GM12878 (cell line): ENCODE measurements at places on chromosomes 1 and 21. TPM values are rescaled to one million over a fixed set of nuclear protein-coding genes. Genes with fewer than 3 reads are reported as not detected.

GRCh38 chr1:2583331-2583791 is 3.2 kb upstream of the PRXL2B start:
- H3K36me3 ChIP-seq = 0 out of 2 replicates have a peak, but pooled peaks cover 2% of the 10 kb centered on the region
- H3K27me3 ChIP-seq = no peaks in the 10 kb centered on the region

DNA sequence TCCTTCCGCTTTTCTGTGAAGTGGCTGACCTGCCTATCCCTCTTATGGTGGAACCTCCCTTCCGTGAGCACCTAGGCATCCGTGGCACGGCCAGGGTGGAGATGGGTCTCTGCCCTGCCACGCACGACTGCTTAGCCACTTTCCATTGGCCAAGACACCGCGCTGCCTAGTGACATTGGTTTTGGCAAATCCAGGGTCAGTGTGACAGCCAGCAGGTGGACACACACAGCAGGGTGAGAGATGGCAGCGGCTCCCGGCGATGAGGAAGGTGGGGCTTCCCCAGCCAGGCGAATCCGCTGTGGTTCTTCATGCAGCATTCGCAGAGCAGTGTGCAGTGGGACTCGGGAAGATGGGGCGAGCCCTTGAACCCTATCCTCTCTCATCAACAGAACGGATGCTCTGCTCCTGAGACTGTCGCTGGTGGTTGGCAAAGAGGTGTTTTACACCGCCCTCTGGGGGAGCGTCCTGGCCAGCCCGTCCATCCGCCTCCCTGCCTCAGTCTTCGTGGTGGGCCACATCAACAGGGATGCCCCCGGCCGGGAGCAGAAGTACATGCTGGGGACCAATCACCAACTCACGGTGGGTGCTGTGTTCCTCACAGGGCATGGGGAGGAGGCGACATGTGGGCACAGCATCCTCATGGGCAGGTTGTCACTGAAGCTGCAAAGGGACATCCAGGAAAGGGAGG is 51.8 kb downstream of the DOP1B start:
- DNase-seq = no peak
- H3K27me3 ChIP-seq = no peaks in the 10 kb centered on the region
- no peak overlapping the region for H3K27ac ChIP-seq
- H3K4me3 ChIP-seq = no peak overlapping the region
- no peaks in the 10 kb centered on the region for H3K36me3 ChIP-seq
- peaks cover 5% of the 10 kb centered on the region for H3K4me1 ChIP-seq

- DNase-seq = no peak
- no peaks in the 10 kb centered on the region for H3K4me1 ChIP-seq
- no peaks in the 10 kb centered on the region for H3K27me3 ChIP-seq
- H3K4me3 ChIP-seq = no peak overlapping the region
- H3K36me3 ChIP-seq = no peaks in the 10 kb centered on the region
- no peak overlapping the region for H3K27ac ChIP-seq
Observed at GRCh38 chr1:50135716-50136115, 27.0 kb downstream of the ELAVL4 start.

DNA sequence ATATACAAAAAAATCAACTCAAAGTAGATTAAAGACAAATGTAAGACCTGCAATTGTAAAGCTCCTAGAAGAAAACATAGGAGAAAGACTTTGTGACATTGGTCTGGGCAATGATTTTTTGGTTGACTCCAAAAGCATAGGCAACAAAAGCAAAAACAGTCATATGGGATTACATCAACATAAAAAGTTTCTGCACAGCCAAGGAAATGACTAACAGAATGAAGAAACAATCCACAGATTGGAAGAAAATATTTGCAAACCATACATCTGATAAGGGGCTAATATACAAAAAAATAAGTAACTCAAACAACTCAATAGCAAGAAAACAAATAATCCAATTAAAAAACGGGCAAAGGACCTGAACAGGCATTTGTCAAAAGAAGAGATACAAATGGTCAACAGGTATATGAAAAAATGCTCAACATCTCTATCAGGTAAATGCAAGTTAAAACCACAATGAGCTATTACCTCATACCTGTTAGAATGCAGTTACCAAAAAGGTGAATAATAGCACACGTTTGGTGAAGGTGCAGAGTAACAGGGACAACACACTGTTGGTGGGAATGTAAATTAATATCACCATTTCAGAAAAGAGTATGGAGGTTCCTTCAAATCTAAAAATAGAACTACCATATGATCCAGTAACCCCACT is 173.7 kb upstream of the COA6 start:
- H3K4me1 ChIP-seq = no peaks in the 10 kb centered on the region
- no peaks in the 10 kb centered on the region for H3K36me3 ChIP-seq
- no peak overlapping the region for H3K27ac ChIP-seq

DNA sequence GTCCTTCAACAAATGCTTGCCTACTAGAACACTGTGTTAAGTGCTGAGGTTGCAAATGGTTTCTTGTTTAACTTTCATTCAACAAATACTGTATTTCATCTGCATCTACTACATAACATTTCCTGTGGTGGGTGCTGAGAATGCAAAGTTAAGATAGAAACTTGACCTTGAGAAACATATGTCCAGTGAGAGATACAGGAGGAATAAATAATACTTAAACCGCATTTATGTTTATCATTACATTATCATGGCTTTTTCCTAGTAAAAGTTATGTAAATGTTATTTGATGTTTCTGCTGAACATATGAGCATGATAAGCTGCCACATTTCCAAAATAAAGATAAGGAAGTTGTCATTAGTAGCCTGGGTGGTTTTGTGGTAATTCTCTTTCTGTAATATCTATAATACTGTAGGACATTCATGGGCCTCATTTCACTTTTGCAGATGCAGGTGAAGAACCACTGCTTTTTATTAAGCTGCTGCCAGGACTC is 590.4 kb downstream of the PLPP3 start:
- no peak overlapping the region for H3K4me3 ChIP-seq
- H3K4me1 ChIP-seq = no peaks in the 10 kb centered on the region
- DNase-seq = no peak
- no peak overlapping the region for H3K27ac ChIP-seq

DNA sequence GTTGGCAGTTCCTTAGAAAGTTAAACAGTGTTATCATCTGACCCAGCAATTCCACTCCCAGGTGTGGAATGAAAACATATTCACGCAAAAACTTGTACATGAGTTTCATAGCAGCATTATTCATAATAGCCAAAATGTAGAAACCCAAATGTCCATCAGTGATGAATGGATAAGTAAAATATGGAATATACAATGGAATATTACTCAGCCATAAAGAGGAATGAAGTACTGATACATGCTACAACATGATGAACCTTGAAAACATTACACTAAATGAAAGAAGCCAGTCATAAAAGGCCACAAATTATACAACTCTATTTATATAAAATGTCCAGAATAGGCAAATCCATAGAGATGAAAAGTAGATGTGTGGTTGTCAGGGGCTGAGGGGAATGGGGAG is 53.5 kb downstream of the RRAGC start:
- no peak overlapping the region for H3K27ac ChIP-seq
- H3K27me3 ChIP-seq = peaks cover 6% of the 10 kb centered on the region
- no peaks in the 10 kb centered on the region for H3K4me1 ChIP-seq
- H3K36me3 ChIP-seq = no peaks in the 10 kb centered on the region

GRCh38 chr1:41357451-41358101 is 3.7 kb upstream of the FOXO6 start:
- peaks cover 8% of the 10 kb centered on the region; the same call in 1 of the 2 replicates for H3K27me3 ChIP-seq
- peaks cover 15% of the 10 kb centered on the region; the same call in 1 of the 2 replicates for H3K4me1 ChIP-seq
- no peak for DNase-seq

DNA sequence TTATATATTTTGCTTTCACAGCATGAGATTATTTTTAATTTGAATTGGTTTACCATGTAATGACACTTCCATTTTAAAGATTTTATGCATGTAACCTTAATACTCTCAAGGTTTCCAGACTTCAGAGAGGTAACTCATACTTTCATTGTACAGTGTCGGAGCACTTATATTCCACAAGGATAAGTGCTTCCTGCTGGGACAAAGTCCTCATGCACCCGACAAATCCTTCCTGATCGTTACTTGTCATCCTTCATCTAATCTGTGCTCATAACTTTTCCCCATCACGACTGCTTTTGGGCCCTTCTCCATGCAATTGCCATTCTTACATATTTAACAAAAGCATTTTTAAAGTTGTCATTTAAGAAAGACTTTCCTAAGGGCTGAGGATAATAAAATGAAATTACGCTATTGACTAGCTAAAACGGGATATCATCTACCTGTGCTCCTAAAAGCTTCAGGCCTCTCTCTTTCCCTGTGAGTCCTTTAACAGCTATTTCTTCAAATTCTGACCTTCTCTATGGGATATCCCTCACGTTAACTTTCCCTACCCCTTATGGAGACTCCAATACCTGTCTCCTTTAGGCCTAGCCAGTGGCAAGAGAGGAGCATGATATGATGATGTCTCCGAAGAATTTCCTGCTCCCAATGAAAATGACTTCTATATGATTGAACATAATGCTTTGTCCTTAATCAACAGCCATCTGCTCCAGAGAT is 59.3 kb downstream of the NCAM2 start:
- no peaks in the 10 kb centered on the region for H3K4me1 ChIP-seq
- no peak for DNase-seq
- H3K27me3 ChIP-seq = no peaks in the 10 kb centered on the region
- no peak overlapping the region for H3K27ac ChIP-seq
- H3K36me3 ChIP-seq = no peaks in the 10 kb centered on the region

- DNase-seq = no peak
- no peaks in the 10 kb centered on the region for H3K36me3 ChIP-seq
- peak overlapping the region; percentile 76 for H3K4me3 ChIP-seq
- peak overlapping the region; percentile 62 for H3K27ac ChIP-seq
Observed at GRCh38 chr1:156659661-156659987, 17.6 kb downstream of the NES start.

- DNase-seq = no peak
- H3K27ac ChIP-seq = no peak overlapping the region
- H3K27me3 ChIP-seq = no peaks in the 10 kb centered on the region
- H3K36me3 ChIP-seq = no peaks in the 10 kb centered on the region; the same call in 1 of the 2 replicates
- H3K4me1 ChIP-seq = no peaks in the 10 kb centered on the region
- no peak overlapping the region for H3K4me3 ChIP-seq
Observed at GRCh38 chr1:243229526-243229925, 25.6 kb downstream of the CEP170 start.

- DNase-seq = no peak
- H3K27ac ChIP-seq = no peak overlapping the region
- no peaks in the 10 kb centered on the region for H3K27me3 ChIP-seq
- H3K36me3 ChIP-seq = peaks cover 5% of the 10 kb centered on the region
- no peaks in the 10 kb centered on the region for H3K4me1 ChIP-seq
- H3K4me3 ChIP-seq = no peak overlapping the region
Observed at GRCh38 chr1:28560886-28561285, 8.0 kb downstream of the TRNAU1AP start.

The TIPRL gene
- 37.6 and 42.2 TPM in 2 replicates for total RNA-seq

The CFAP74 gene
- total RNA-seq = not detected in 2 replicates

The SLAMF7 gene
- total RNA-seq = 124 and 133 TPM in 2 replicates

The GPX7 gene
- 1.9 and 2.6 TPM in 2 replicates for total RNA-seq

The PYGO2 gene
- total RNA-seq = 32.9 and 33.8 TPM in 2 replicates

The SMIM34 gene
- total RNA-seq = not detected in 2 replicates

The TSPEAR gene
- total RNA-seq = not detected in 2 replicates
